ENCODE measurements at places on chromosomes 1 and 21.

GRCh38 chr21:44065428-44065827 is 41.8 kb upstream of the PWP2 start:
- DNase-seq: peak; percentile 79

GRCh38 chr1:42138586-42138985 is 14.6 kb upstream of the GUCA2B start:
- DNase-seq: no peak

- DNase-seq: no peak
These were observed 828.2 kb downstream of the ADGRL2 start for GRCh38 chr1:82628887-82629286.

DNA sequence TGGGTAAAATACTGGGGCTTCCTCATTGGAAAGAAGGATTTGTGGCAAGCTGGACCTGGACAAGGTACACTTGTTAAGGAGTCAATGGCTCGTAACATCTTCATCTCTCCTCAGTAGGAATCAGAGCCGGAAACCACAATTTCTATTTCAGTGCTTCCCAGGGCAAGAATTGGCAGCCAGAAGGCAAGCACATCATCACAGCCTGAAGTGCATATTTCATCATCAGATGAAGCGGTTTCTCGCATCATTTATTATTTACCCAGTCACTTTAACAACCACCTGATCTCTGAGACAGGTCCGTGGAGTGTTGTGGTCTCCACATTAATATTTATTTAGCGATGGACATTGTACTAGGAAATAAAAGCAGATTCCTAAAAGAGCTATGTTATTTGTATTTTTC is 55.0 kb downstream of the KCNJ15 start:
- no peak for DNase-seq

DNA sequence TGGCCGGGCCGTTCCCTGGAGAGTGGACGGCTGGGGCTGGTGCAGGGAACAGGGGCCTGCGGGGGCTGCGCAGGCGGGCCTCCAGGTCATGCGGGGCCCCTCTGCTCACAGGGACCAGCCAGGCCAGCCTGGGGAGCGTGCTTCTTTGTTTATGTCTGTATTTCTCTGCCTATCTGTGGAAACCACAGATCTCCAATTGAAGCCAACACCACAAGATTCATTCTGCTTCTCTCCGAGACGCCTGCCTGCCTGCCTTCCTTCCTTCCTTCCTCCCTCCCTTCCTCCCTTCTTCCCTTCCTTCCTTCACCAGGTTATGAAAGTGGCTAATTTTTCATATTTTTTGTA is 39.9 kb upstream of the HMGN1 start:
- DNase-seq: no peak

DNA sequence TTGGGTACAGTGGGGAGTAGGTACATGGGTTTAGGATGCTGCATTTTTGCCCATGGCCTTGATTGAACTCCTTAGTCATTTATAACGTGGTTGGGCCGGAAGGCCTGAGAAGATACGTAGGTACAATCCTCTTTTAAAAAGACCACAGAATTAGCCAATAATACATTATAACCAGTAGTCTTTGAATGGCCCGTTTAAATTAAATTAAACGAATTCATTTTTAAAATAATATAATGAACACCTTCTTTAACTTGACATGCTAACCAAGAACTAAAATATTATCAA is 20.1 kb upstream of the ADAR start:
- DNase-seq: no peak

DNA sequence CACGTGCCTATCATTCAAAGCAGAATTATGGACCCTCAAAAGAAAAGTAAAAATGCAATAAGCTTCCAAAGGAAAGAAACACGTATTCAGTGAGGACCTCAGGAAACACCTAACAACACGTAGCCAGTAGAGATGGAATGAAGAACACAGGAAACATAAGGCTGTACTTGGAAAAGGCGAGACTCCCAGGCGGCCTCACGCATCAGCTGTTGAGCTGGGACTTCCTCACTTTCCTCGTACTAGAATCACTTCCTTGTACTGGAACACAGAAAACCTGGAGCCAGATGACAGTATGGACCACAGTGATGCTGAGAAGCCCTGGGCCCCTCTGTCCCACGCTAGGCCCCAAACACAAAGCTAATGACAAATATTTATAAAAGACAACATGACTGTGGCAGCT is 94.4 kb upstream of the BACE2 start:
- no peak for DNase-seq

DNA sequence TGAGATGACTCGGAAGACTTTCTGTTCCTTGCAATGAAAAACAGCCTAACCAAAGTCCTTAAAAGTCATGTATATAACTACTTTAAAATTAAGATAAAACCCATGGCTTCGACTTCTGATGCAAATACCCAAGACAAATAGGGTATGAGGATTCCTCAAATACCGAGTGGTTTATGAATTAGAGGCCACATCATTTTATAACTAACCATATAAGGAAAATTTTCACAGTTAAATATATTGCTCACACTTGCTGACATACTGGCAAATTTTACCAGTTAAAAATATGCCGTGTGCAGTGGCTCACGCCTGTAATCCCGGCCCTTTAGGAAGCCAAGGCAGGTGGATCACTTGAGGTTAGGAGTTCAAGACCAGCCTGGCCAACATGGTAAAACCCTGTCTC is 5.4 kb downstream of the RERE start:
- no peak for DNase-seq

DNA sequence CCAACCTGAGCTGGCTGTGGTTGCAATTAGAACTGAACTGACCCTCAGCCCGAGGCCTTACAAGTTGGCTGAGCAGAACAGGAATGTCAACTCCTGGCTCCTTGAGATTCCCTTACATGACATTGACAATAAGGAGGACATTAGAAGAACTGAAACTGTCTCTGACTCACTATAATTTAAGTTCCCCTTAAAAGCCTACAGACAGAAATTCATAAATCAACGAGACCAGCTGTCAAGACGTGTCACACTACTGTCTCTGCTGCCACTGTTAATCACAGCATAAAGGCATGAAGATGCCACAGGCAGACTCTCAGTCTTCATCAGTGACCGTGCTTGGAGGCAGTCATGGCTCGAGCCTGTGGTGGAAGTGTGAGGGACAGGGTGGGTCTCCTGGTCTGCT is 168.8 kb downstream of the GABPA start:
- DNase-seq: no peak

DNA sequence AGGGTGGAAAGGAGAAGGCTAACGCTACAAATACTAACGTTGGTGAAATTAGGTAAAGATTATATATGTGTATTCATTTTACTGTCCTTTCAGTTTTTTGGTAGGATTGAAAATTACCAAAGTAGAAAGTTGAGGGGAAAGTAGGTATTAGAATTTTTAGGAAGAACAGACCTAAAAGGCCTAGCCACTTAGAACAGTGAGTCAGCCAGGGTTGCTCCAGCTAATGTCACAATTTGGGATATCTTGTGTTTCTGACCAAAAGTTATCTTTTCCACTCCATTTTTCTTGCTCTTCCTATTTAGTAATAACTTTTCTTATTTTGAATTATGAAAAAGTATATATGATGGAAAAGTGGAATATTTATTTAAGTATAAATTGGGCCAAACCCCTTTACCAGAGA is 40.1 kb downstream of the F3 start:
- DNase-seq: no peak

- no peak for DNase-seq
These were observed 60.0 kb upstream of the KIAA0040 start for GRCh38 chr1:175252561-175252960.

GRCh38 chr1:76066394-76066793 is 8.2 kb upstream of the ST6GALNAC3 start:
- DNase-seq: no peak

- DNase-seq: no peak
These were observed 15.9 kb downstream of the BMP8A start for GRCh38 chr1:39507230-39507928.

DNA sequence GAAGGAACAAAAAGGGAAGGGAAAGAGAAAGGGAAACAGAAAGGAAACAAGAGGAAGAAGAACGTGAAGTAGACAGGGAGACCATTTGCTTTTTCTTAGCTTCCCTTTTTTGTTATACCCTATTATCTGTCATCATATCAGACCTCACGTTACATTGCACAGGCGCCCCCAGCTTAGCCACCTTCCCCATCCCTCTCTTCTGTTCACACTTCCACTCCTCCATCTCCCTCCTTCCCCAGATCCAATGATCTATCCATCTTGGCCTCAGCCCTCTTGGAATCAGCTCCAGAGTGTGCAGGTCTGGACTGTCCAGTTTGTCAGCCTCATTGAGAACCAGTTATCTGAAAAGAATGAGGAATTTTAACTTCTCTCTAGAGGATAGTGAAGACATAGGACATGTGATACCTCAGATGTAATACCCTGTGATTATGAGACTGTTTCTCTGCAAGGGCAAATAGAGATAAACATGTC is 101.1 kb upstream of the ERRFI1 start:
- DNase-seq: no peak

- DNase-seq: no peak
These were observed 7.0 kb upstream of the TUT4 start for GRCh38 chr1:52559875-52560274.

- peak; percentile 61 for DNase-seq
These were observed 3.2 kb upstream of the NPL start for GRCh38 chr1:182786223-182786994.

DNA sequence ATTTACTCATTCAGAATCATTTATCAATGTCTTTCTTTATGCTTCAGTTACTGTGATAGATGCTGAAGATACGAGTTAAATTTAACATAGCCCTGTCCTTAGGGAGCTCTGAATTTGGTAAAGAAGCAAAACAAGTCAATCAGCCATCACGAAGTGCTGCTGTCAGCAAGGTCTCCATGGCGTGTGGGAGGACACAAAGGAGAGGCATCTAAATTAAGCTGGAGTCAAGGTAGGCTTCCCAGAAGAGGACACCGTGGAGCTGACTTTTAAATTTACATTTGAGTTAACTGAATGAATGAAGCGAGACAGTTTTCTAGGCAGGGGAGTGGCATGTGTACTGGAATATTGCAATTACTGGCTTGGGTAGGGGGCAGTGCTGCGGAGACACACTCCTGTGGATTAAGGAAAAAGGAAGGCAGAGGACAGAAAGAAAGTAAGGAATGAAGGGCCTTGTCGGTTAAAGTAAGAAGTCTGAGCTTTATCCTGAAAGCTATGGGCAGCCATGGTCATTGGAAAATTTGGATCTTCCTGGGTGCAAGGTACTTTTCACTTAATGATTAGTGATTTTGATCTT is 41.3 kb upstream of the C1orf87 start:
- DNase-seq: no peak

GRCh38 chr1:93768380-93768863 is 86.8 kb upstream of the BCAR3 start:
- DNase-seq: no peak

GRCh38 chr1:237976331-237976730 is 85.6 kb upstream of the ZP4 start:
- no peak for DNase-seq

DNA sequence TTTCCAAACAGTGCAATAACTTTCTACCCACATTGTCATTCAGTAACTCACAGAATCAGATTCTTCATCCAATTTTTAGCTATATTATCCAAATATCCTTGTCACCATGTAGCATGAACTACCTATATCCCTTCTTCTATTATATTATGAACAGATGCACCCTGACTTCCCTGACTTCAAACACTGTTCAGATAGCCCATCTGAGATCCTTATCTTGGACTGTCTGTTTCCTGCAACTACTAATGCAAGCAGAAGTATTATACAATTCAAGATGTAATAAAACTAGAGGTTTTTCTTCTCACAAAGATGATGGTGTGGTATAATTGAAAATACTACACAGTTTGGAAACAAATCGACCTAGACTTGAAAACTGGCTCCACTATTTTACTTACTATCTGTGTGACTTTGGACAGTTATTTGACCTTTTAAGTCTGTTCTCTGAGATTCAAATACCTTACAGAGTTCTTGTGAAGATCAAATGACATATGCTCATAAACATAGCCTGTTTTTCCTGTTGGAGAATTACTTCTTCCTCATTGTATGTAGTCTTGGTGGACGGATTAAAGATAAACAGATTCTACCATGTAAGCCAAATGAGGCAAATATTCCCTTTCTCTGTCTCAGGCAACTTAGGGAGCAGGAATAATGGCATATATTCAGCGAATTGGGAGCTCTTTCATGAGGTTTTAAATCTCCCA is 407.9 kb upstream of the ZRANB2 start:
- DNase-seq: no peak

DNA sequence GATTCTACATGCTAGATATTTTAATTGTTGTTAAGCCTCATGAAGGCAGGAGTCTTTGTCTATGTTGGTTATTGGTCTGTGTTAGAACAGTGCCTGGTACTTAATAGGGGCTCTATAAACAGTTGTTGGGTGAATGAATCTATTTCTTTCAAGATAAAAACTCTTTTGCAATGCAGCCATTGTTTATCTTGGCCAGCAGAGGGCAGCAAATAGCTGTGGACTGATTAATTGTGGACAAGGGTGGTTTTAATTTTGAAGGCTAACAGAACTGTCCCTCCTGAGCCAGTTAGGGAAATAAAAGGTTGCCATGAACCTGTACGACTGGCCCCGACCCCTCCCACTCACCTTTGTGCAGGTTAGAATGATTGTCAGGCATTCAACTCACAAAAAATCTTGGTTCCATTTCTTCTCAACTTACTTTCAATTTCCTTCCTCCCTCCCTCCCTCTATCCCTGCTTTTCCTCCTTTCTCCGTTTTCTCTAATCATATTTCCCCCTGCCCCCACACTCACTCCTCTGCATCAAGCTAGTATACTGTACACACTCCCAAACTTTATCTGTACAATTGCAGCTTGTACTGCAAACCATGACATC is 66.3 kb upstream of the DIRAS3 start:
- peak; percentile 65 for DNase-seq

DNA sequence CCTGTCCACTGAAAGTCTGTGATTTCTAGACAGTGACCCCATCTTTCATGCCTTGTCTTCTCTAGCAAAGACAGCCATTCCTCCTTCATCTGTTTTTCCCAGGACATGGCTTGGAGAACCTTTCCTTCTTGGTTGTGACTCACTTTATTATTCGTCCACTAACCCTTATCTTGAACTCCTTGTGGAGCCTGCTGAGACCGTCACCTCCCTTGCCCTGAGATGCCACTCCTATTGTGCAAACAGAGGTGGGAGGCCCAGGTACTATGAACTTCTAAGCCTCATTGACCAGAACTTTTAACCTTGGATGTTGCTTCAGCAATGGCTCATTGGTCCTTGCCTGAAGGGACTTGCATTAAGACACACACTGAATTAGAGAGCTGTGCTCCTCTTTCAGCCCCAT is 117.5 kb downstream of the FOXD2 start:
- no peak for DNase-seq

DNA sequence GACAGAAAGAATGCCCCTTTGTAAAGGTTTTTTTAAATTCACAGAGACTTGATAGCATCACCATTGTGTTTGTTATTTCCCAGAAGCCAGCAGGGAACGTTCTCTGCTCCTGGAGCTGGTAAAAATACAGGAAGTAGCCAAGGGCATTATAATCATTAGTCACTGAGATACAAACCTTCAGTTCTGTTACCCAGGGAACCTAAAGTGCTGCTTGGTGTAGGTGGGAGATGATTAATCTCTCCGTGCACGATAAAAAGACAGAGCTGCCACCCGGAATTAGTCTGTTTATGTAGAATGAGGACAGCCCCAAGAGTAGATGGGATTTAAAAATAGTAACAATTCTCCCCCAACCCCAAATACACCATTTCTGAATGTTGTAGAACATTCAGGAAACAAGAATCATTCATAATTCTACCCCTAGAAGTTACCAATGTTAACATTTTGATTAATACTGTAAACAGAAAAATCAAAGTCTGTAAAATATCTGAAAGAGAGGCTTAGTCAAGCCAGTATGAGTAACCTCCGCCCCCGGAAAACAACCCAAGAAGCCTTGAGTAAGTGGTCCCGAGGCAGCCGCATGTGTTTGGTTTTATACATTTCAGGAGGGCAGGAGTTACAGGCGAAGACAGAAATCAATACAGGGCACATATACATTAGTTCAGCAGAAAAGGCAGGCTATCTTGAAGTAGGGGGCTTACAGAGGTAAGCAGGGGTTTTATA is 45.3 kb upstream of the CTBS start:
- peak; percentile 82 for DNase-seq

Data from stimulated activated CD8-positive, alpha-beta memory T cell treated with anti-CD3 and anti-CD28 coated beads, Interleukin-4, amount 100 ng/mL, for 48 hours (primary cell).